Activated CD4-positive, CD25-positive, alpha-beta regulatory T cell (primary cell): ENCODE measurements at places on chromosomes 3 and 15.

- no peak for DNase-seq
These were observed 2.9 kb downstream of the USP50 start for GRCh38 chr15:50543556-50543955.

- DNase-seq, result no peak
These were observed 159.2 kb downstream of the ZPLD1 start for GRCh38 chr3:102593812-102594602.

DNA sequence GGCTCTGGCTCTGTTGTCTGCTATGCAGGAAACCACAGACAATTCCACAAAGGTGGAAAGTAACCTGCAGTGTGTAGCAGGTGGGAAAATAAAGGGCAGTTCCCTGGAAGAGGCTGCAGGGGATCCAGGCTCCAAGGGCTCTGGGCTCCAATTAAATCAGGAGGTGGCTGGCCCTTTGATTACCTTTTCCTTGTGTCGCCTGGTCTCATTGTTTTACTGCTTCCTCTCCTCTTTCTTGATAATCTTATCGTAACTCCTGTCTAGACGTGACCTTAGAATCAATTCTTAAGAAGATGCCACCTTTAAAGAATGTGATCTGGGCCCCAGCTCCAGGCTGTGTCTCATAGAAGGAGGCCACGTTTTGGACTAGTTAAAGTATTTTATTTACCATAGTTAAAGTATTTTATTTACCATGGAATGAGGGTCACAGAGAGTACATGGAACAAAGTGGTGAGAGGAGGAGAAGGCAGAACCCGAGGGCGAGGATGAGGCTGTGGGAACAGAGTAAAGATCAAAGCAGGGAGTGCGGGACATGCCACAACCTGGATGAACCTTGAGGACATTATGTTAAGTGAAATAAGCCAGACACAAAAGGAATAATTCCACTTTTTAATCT, 237.5 kb upstream of the STT3B start:
- DNase-seq, result no peak

GRCh38 chr3:28151608-28152228, 89.7 kb upstream of the CMC1 start:
- DNase-seq, result no peak

GRCh38 chr15:51759557-51760070, 8.2 kb downstream of the TMOD2 start:
- no peak for DNase-seq

DNA sequence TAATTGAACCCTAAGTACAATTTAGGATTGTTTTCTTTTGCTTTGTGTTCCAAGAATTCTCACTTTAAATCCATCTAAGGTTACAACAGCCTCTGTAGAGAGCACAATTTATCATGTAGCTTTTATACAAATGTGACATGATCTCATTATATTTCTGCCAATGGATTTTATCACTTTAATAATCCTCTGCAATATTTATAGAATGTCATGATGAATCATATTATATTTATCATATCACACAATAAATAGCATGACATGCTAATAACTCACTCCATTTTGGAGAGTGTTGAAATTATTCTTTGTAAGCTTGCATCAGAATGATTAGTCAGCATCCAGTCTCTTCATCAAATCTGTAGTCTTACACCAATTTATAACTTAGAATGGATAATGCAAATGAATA, 280.6 kb upstream of the ZNF717 start:
- no peak for DNase-seq

- DNase-seq, result no peak
These were observed 136.3 kb downstream of the TMCO5A start for GRCh38 chr15:38070778-38071177.

- DNase-seq, result no peak
These were observed 793 bp downstream of the PCOLCE2 start for GRCh38 chr3:142888099-142888480.

- DNase-seq, result no peak
These were observed 28.7 kb downstream of the CMTM7 start for GRCh38 chr3:32420126-32421038.

GRCh38 chr3:63130625-63131024, 147.5 kb upstream of the SYNPR start:
- DNase-seq, result no peak

DNA sequence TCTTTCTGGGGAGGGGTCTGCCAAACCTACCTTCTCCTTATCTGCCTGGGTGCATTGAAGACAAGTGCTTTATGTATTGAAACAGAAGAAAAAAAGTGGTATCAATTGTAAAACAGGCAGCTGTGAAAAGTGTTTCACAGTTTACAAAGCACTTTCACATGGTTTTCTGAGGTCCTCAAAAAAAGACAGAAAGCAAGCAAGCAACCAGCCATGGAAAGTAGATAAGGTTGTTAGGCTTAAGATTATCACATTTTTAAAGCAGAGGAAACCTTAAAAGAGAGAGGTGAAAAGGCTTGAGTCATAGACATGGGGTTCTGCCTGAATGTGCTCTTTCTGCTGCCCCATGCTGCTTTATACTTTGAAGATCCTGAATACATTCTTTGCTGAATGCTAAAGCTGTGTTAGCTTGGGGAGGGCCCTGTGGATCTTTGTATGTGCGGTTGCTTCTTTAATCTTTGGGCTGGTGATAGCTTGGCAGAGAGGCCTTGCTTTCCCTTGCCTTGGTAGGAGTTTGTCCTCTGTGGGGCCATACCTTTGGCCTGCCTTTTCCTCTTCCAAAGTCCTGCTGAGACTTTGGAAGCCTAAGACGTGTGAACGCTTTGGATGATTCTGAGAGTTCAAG, 2.6 kb downstream of the SMAD3 start:
- DNase-seq, result no peak

DNA sequence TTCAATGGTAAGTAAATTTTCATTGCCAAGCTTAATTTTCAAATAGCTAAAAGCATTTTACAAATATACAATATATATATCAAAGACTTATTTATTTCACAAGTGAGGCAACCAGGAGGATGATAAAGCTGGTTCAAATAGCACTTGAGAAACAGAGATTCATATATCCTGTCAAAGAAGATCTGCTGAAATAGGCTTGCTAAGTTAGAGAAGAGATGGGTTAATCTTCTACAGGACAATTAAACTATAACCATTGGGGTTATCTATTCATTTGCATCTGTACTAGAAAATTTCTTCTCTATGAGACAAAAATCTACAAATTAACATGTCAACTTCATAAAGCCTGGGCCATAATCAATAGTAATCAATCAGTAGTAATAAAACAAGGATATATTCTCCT, 637.7 kb upstream of the UBE2E2 start:
- DNase-seq, result no peak

GRCh38 chr15:83837945-83838571, 184.1 kb downstream of the ADAMTSL3 start:
- DNase-seq, result no peak

- no peak for DNase-seq
These were observed 319.0 kb downstream of the GABRB3 start for GRCh38 chr15:26453914-26454313.

- DNase-seq, result no peak
These were observed 563.7 kb downstream of the NSUN3 start for GRCh38 chr3:94626573-94626972.

DNA sequence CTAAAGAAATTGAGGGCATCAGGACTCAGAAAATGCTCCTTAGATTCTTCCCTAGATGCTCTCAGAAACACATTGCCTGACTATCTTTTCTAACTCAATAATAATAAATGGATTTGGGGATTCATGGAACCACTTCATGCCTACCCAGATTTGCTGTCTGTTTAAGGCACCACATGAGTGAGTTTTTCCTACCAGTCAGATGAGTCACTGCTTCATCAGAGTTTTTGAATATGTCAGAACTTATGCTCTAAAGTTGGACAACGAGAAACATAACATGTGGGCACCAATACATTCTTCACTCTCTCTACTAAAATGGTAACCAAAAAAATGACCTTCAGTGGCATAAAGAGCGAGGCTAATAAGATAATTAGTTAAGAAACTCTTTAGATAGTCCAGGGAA, 1135.1 kb downstream of the TUSC7 start:
- DNase-seq, result no peak

- DNase-seq, result no peak
These were observed 96.4 kb upstream of the IGSF10 start for GRCh38 chr3:151557068-151557840.

GRCh38 chr3:127014536-127015281, 31.8 kb downstream of the PLXNA1 start:
- DNase-seq, result no peak

GRCh38 chr3:72489901-72490300, 358.3 kb downstream of the SHQ1 start:
- no peak for DNase-seq

GRCh38 chr15:73941871-73942635, 15.8 kb downstream of the LOXL1 start:
- no peak for DNase-seq

DNA sequence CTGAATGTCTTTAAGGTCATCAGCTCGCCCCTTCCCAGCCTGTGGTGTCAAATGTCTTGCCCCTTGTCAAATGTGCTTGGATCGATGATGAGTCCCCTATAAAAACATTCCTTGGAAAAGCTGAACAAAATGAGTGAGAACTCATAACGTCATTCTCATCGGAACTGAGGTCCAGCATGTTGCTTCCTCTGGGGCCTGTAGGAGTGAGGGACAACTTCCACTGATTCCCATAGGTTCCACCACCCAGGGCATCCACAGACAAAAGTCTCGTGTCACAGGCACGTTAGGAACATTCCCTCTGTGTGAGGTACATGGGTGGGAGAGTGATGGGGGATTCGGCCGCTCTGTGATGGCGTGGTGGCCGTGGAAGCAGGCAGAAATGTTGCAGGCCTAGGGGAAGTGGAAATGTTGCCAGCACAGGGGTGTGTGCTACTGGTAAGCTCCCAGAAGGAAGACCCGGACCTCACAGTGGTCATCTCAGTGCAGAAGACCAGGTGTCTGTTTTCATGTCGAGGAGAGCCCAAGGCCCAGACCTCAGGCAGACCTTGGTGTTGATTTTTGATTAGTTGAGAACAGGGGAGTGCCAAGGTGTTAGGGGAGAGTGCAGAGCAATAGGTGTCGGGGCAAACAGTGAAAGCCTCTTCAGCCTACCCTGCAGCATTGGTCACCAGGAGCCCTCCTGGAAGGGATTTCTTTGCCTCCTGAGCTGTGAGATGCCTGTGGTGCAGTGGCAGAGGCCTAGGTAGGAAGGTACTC, 96.8 kb downstream of the SNRPN start:
- no peak for DNase-seq

- no peak for DNase-seq
These were observed 34.3 kb downstream of the CNOT10 start for GRCh38 chr3:32719335-32719734.

DNA sequence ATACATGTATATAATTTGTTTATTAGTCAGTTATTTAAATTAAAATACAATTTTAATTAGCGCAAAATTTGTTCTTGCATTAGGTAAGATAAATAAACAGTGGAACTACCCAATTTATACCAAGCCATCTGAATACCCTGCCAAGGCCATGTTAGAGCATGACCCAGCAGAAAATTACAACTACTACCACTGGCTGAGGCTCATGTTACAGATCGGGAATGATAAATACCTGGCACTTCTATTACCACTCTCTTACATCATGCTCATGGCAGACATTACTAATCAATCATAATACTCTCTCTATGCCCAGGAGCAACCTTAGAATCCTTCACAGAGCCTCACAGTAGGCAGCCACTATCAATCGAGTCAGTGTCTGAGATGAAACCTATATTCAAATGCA, 21.2 kb upstream of the LMOD3 start:
- DNase-seq, result no peak

DNA sequence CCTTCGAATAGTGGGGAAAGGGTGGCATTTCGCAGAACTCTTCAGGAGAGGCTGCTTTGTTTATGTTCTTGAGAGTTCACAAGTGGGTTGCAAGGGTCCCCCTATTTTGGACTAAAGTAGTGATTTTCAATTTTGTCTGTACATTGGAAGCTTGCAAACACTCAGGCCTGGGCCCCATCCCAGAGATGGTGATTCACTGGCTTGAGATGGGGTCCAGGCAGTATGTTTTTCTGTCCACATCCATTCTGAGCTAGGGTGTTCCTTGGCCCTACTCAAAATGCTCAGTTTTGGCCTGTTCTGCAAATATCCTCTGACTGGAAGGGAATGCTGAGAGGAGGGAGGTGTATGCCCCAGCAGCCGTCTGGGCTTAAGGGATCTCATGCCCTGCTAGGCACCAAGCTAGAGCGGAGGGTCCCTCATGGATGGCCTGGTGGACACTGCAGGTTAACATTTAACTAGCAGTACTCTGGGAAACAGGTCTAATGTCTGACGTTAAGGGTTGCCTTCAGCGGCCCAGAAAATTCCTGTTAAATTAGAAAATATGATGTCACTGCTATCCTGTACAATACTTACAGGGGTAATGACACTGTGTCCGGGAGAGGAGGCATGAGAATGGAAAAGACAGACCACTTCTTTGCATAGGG, 181.4 kb downstream of the OPA1 start:
- DNase-seq, result no peak

GRCh38 chr15:29959384-29960137, 123.2 kb upstream of the GOLGA8J start:
- DNase-seq, result no peak
